ENCODE measurements at places on chromosomes 7 and 10.
A peak's percentile ranks its signal among the peaks of the same experiment; 100 is the strongest.

GRCh38 chr7:98821348-98821747 lies 48.5 kb downstream of the TMEM130 start:
- no peak for DNase-seq

DNA sequence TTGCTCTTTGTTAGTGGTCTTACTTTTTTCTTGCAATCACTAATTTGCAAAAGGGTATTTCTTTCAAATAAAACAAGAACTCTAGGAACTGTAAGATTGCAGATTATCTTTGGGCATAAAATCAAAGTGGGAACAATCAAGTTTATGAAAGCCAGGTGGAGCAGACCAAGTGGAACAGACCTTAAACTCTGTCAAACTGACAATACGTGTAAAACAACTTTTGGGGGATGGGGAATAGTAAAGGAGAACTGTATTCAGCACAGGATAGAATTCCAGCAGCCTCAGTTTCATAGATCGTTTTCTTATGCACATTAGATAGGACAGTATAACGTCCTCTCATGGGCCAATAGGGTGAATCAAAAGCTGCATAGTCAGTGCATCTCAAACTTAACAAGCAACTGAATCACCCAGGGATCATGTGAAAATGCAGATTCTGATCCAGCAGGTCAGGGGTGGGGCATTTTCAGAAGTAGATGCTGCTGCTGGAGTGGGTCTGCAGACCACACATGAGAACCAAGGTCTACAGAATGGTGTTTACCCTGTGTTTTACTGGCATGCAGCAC lies 120.7 kb downstream of the PIP4K2A start:
- DNase-seq, result no peak

DNA sequence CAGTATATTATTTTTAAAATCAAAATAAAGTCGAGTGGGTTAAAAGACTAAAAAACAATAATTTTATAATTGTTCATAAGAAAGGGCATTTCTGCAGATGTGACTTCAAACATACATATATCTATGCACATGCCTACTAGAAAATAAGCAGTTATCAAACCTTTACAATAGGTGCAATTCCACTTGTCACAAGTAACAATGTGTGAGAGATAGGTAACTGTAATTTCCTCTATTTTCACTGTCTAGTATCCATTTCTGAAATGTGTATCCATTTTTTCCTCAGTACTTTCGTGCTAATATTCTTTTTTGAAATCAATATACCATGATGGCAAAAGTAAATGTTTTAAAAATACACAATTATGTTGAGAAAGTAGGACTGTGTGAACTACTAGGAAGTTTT lies 96.9 kb upstream of the GNAI1 start:
- DNase-seq, result no peak

GRCh38 chr7:8249121-8249520 lies 12.8 kb downstream of the ICA1 start:
- DNase-seq, result no peak

GRCh38 chr10:75466001-75466400 lies 34.6 kb downstream of the LRMDA start:
- no peak for DNase-seq

- DNase-seq, result no peak
Observed at GRCh38 chr10:100148353-100149211, 37.2 kb downstream of the ERLIN1 start.

DNA sequence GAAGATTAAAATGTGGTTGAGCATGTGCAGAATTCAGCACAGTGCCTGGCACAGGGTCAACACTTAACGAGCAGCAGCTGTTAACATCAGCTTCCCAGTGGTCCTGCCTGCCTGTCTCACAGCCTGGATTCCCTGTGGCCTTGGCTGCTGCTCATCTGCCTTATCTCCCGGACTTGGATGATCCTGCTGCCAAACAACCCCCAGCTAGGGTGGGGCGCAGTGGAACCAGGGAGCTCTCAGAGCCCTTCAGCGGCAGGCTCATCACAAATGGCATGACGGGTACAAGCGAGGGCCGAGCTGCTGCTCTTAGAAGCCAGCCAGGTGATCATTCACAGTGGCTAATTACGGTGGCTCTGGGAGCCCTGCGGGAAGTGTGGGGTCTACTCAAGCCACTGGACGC lies 13.0 kb upstream of the SMARCD3 start:
- DNase-seq, result no peak

DNA sequence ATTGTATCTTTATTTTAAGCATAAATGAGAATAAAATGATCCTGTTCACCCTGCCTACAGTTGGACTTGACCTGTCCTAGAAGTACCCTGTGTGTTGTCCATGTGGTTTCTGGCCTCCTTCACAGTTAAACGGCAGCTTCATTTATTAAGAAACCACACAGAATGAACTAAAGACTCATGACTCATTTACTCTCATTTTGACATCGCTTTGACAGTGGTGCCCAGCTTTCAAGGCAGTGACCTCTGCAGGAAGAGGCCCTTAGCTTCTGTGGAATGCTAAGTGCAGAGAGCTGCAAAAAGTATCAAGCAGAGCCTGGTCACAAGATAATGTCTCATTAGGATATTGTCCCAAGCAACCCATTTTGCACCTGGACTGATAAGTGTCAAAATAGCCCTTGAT lies 93.4 kb downstream of the AVL9 start:
- no peak for DNase-seq

- no peak for DNase-seq
Observed at GRCh38 chr7:133139350-133139749, 57.5 kb upstream of the CHCHD3 start.

DNA sequence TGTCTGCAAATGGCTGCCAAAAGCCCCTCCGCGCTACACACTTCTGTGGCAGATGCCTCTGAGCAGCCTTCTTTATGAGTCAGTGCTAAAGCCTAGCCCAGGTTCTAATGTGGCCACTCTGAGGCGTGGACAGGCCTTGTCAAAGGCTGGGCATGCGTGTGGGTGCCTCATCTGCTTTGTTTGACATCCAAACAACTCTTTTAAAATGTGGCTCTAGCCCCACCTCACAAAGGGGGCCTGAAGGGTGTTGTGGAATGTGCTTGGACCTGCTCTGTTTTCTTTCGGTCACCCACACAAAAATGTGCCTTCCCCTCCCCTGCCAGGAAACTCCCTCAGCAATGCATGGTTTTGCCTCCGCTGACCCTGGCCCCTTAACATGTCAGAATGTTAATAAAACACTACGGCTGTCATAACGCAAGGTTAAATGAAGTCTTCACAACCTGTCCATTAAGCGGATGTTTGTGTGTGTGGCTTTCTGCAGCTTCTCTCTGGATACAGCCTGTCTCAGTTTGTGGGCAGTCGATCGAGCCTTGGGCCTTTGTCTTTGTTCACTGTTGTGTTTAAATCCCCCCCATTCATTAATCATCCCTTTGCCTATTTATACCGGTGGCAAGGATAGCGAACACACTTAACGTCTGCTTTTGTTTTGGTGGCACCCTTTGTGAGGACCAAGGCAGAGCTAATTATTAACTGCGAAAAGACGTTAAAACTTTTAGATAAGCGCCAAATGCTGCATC lies 718.9 kb downstream of the LRMDA start:
- no peak for DNase-seq

DNA sequence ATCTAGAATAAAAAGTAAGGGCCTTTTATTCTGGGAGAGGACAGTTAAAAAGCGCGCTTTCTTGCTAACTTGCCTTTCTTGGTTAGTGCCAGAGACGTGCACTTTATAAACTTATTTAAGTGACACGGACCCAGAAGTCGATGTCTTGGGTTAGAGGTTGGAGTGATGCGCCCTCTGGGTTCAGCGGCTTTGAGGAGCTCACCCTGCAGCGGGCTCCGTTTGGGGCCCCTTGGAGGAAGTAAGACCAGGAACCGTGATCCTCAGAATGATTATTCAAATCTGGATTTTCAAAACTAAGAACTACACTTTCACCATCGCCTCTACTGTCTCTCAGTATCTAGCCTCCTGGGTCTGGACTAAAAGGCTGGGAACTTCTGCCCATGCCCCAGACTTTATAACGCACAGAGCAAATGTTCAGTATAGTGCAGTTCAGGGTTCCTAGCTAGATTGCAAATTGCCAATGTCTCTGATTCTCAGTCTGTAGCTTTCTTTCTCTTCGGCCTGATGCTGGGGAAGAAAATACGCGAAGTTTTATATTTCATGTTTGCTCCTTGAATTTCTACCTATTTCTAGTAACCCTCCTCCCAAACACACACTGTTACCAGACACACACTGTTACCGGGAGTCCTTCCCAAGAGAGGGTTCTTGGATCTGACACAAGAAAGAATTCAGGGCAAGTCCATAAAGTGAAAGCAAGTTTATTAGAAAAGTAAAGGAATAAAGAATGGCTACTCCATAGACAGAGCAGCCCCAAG lies 18.6 kb upstream of the SMO start:
- no peak for DNase-seq

DNA sequence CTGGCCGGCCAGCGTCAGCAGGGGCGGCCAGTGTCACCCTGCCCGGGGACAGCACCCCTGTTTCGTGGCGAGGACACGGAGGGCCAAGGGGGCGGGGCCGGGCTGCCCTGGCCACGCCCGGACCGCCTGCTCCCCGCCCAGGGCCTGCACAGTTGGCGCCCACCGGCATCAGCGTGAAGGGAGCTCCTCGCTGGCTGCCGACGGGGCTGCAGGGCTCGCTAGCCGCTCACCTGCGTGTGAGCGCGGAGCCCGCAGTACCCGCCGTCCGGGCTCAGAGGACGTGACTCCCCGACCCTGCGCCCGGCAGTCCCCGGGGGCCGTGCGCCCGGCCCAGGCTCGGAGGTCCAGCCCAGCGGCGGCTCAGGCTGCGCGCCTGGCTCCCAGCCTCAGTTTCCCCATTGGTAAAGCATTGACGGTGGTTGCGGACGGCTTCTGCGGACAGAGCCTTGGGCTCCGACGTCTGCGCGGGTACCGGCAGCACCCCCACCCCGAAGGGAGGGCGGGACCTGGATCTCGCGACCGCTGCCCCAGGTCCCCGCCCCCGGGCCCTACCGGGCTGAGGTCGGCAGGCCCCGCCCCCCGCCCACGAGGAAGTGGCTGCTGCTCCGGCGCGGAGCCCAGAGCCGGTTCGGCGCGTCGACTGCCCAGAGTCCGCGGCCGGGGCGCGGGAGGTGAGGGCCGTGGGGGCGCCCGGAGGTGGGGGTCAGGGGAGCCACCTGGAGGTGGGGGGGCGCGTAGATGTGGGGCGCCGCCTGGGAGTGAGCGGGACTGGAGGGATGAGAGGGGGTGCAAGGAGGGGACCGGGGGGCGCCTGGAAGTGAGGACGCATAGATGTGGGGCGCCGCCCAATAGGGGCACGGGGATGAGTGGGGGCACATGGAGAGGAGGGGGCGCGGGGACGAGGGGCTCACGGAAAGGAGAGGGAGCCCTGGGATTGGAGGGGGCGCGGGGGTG lies at the start of gene ARPC1B:
TSS of gene ARPC1B (plus strand) at position 620 of the 954 bp plus-strand sequence. CDS start 10,985 bp downstream, outside the sequence.
- peak; percentile 85 for DNase-seq

- no peak for DNase-seq
Observed at GRCh38 chr7:55026867-55027490, 8.2 kb downstream of the EGFR start.

DNA sequence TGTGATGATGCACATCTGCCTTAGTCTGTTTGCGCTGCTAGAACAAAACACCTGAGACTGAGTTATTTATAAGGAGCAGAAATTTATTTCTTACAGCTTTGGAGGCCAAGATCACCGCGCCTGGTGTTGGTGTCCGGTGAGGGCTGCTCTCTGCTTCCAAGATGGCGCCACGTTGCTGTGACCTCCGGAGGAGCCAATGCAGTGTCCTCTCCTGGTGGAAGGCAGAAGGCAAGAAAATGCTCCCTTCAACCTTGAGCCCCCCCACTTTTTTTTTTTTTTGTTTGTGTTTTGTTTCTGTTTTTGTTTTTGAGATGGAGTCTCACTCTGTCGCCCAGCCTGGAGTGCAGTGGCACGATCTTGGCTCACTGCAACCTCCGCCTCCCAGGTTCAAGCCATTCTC lies 16.0 kb upstream of the ACTR3B start:
- DNase-seq, result no peak

GRCh38 chr7:117350027-117350426 lies 27.2 kb upstream of the WNT2 start:
- DNase-seq, result no peak

DNA sequence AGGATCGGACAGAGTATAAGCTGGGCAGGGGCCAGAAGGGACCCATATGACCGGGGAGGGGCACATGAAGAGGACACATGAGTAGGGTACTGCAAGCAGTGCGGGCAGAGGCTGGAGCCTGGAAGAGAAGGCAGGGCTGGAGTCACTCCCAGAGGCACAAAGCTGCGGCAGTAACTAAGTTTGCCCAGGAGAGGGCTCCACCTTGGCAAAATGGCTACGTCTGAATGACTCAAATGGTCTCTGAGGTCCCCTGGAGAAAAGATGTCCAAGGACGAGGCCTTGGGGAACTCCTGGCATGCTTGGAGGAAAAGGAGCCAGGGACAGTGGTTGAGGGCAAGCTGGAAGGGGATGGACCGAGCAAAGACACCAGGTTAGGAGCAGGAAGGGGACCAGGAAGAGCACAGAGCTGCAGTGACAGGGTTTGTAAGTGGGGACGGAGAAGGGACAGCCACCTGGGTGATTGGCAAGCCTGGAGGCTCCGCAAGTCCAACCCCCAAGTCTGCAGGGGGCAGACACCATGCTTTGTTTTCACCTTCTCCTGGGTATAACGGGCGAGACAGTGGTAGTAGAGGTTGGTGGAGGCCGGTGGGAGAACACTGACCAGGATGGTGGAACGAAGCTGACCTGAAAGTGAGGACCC lies 43.1 kb upstream of the LBX1 start:
- DNase-seq, result peak; percentile 45

GRCh38 chr7:31963569-31964175 lies 106.5 kb downstream of the PDE1C start:
- DNase-seq, result no peak

DNA sequence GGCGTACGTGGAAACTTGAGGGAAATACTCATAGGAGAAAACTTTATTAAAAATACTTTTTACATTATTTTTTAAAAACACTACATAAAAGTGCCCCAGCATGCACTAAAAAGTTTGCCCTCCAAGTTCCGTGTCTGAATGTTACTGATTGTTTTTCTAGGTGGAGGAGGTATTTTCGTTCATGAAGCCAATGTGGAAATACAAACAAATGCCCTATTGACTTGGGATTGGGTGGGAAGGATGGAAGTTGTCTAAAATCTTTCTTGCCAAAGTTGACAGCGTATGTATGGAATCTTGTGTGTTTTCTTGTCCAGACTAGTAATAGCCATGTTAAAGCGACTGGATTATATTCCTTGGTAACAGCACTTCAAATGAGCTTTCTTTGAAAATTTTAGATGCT lies 1.2 kb downstream of the PROSER2 start:
- DNase-seq, result no peak
